Tibial nerve (tissue), 4 donors: ENCODE measurements at places on chromosomes 2 and 18.

DNA sequence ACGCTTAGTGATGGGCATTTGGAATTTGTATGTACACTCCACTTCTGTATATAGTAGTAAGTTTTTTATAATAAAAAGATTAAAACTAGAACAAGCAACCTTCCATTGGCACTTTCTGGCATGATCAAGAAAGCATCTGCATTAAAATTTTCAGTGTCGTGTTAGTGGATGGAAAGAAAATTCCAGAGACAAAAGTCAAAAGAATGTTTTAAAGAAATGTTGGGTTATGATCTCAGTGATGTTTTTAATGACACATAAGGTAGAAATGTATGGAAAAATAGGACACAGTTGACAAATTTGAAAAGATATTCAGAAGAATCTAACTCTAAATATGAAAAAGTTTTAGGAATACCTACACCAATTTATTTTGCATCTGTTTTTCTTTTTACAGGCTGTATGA, 126.1 kb upstream of the FAM117B start:
- DNase-seq: no peak

DNA sequence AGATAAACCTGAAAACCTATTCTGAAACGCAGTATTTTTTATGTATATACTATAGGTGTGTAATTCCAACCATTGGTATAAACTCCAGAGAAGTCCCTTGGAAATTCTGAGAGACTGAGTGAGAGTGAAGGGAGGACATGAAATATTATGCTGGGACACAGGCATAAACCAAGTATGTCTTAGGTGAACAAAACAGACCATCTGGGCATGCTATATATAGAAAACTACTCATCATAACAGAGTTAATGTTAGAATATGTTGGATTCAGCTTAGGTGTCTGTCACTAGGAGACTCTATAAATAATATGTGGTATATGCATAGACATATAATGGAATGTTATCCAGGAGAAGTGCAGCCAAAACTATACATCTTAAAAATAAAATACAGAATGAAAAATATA, 282.6 kb downstream of the LRP1B start:
- no peak for DNase-seq

GRCh38 chr2:66428986-66429612, 5.8 kb upstream of the MEIS1 start:
- no peak for DNase-seq

DNA sequence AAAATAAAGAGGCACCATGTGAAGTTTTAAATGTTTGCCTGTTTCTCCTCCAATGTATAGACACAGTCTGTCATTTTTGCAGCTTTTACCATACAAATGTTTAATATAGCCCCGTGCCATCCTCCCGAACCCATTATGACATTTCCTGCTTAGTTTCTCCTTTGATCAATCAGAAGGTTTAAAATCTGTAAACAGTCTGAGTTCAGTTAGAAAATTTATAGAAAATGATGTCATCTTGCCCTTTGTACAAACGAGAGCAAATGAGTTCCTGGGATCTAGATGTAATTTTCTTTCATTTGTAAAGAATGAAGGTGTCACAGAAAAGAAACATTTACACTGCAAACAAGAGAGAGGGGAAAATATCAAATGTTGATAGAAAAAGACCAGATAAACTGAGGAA, 62.7 kb upstream of the NFU1 start:
- DNase-seq: no peak

- no peak for DNase-seq
Measured at GRCh38 chr18:76985156-76985950, 147.2 kb downstream of the MBP start.

GRCh38 chr2:137178951-137179377, 413.6 kb downstream of the THSD7B start:
- DNase-seq: no peak

DNA sequence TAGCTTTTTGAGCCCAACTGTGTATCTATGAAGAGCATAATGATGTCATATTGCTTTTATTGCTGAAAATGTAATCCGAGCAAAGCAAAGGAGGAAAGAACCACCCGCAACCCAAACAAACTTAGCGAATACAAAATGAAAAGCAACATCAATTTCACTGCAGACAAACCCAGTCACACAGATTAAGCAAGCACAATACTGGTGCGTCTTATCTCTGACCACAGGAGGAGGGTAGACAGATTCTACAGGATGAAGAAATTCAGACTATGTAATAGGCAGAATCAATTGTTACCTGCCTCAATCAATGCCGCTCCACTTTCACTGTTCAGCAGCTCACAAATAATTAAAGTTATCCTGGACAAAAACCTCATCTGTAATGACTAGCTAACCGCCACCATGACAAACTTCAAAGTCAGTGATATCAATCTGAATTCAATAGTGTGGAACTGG, 115.5 kb upstream of the SP3 start:
- DNase-seq: no peak

DNA sequence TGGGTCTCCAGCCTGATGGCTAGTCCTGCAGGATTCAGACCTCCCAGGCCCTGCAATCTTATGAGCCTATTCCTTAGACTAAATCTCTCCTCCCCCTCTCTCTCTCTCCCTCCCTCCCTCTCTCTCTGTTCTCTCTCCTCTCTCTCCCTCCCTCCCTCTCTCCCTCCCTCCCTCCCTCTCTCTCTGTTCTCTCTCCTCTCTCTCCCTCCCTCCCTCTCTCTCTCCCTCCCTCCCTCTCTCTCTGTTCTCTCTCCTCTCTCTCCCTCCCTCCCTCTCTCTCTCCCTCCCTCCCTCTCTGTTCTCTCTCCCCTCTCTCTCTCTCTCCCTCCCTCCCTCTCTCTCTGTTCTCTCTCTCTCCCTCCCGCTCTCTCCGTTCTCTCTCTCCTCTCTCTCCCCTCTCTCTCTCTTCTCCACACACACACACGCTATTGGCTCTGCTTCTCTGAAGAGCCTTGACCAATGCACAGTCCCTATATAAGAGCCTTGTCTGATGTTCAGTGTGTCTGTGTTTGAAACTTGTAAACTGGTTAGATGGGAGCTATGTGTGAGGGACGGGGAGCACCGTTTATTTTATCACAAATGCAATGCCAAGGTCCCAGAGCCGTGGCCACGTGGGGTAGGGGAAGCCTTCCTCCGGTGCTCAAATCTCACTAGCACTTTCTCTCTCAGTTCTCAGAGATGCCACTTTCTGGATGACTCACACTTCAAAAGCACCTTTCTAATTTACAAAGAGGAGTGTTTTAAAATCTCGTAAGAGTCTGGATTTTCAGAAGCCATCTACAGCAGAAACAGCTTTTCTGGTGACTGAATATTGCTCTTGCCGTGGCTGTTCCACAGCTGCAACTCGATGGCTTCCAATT, 9.4 kb upstream of the PRLH start:
- no peak for DNase-seq

DNA sequence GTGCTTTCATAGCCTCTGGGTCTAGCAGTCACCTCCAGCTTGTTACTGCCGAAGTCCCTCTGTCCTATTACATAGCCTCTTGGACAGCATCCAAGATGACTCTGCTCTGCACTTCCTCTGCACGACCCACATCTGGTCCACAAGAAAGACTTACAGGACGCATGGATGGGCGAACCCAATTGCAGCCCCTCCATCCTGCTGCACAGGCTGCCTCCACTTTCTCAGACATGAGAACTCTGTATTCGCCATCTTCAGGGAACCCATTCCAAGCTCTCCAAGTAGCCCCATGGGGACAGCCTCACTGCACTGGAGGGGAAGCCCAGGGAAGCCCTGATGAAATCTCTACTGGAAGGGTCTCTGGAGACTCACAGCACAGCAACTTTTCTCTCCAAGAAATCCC, 172.1 kb downstream of the GFPT1 start:
- no peak for DNase-seq

- DNase-seq: no peak
Measured at GRCh38 chr2:187748958-187749357, 194.7 kb upstream of the TFPI start.

GRCh38 chr18:36015629-36016028, 43.1 kb downstream of the RMP24 start:
- DNase-seq: no peak

GRCh38 chr18:58392324-58393000, 236.4 kb downstream of the ALPK2 start:
- no peak for DNase-seq

DNA sequence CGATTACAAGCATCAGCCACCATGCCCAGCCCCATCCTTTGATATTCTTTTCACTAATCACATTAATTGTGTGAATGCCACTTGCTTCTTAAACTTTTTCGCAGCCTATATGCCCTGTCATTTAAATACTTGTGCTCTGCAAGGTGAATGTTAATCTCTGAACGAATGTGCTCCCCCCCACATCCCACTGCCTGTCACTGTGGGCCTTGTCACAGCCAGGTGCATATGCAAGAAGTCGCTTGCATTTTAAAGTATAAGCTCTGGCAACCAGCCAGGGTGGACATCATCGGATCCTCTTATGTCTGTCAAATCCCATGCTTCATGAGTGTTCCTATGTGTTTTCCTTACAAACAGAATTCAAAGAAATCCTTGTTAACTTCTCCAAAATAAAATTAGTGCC, 304.4 kb downstream of the GALR1 start:
- no peak for DNase-seq

DNA sequence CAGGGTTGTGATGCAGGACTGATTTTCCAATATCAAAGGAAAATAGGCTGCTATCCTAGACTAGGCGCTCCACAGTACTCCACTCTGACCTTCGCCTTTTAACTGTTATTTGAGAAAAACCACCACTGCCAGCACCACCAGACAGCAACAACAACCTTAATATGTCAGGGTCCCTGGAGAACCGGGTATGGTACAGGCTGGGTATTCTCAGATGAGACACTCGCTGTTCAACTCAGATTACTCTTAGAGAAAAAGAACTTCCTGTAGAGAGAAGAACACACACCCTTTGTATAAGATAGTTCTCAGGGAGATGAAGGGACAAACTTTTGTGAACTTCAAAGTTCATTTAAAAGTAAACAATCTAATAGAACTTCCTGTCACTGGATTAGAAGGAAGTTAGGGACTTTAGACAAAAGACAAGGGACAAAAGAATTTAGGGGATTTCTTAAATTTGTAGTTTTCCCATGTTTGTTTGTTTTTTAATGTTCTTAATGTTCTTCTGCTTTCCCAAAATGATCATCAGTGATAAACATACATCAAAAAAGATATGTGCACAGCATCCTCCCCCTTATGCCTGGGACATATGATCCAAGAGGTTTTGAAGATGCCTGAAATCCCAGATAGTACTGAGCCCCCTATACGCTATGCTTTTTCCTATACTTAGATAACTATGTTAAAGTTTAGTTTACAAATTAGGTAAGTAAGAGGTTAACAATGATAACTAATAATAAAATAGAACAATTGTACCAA, 41.3 kb upstream of the PPP1R1C start:
- no peak for DNase-seq

GRCh38 chr2:29108225-29108624, 7.0 kb upstream of the CLIP4 start:
- DNase-seq: no peak

DNA sequence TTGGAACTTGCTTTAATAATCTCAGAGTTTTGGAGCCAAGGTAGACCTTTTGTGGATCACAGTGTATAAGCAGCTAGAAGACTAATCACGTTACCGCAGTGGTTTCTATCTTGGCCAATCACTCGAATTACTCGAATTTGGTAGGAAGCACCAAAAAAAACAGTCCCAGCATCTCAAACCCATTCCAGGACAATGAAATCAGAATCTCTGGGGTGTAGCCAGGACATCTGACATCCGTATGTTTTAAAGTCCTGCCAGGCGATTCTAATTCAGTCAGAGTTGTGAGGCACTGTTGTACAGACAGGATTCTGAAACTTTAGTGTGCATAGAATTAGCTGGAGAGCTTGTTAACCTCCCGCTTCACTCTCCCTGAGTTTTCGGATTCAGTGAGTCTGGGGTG, 30.8 kb downstream of the GRHL1 start:
- DNase-seq: peak; percentile 68

- no peak for DNase-seq
Measured at GRCh38 chr2:179898873-179899272, 37.5 kb upstream of the ZNF385B start.

DNA sequence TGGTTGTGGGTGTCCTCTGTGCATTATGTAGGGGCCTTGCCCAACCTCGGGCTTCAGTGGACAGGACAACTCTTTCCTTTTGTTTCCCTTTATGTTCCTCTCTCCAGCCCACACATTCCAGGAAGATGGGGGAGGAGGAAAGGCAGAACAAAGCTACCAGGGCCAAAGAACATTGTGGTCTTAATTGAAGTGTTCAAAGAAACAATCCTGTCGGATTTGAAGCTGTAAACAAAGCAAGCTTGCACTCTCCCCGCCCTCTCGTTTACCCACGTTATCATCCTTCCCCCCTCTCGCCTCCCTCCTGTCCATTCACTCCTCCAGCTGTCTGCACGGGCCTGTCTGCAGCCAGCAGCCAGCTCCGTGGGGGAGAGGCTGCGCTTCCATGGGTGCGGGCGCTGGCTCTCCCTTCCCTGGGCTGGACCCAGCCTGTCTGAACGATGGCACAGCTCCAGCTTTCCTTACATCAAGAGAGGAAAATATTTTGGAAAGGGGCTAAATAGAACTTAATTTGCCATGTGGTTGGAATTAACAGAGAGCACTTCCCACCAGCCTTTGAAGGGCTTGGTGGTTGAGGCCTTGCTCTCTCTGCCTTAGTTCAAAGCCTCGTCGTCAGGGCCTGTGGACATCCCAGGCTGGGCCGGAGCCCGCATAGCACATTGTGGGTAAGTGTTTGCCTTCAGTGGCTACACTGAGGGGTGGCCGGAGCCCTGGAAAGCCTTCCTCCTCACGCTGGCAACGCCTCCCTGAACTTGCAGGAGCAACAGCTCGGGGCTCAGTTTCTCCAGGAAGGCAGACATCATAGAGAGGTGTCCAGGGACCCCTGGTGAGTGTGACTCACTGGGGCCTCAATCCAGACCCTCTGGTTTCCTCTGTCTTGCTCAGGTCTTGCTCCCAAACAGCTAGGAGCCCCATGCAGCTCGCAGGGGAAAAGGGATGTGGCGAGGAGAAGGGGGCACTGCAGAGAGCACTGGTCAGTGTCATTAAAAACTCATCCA, 60.6 kb upstream of the HS6ST1 start:
- peak; percentile 68 for DNase-seq

DNA sequence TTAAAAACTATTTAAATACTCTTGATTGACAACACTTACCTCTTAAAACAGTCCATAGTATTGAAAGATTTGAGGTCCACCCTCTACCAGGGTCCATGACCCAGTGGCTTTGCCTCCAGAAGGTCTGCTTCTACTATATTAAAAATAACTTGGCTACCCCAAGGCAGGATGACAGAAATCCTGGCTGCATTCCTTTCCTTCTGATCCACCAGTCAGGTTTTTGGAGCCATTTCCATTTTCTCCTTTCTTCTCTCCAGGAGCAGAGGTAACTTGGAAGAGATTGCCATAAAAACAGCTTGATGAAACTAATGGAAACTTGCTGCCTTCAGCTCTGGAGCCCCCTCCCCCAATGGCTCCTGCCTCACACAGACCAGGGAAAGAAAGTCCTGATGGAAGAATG, 2.6 kb upstream of the FAM171B start:
- DNase-seq: no peak
